ENCODE measurements at places on chromosomes 2 and 18. TPM values are rescaled to one million over a fixed set of nuclear protein-coding genes. Genes with fewer than 3 reads are reported as not detected.

The IL1A gene
- total RNA-seq, result not detected

The MDH1B gene
- 0.29 TPM for total RNA-seq

The NDC80 gene
- 0.29 TPM for total RNA-seq

The POTEI gene
- 0.06 TPM for total RNA-seq

The TYW5 gene
- 9.0 TPM for total RNA-seq

The CCDC178 gene
- 1.9 TPM for total RNA-seq

The ZNF396 gene
- 1.9 TPM for total RNA-seq

The SLC19A3 gene
- 5.1 TPM for total RNA-seq

The SULT1C4 gene
- 10.3 TPM for total RNA-seq

The PLEKHM3 gene
- total RNA-seq, result 18.9 TPM

The ZRANB3 gene
- total RNA-seq, result 4.2 TPM

The STARD6 gene
- not detected for total RNA-seq

The SATB2 gene
- total RNA-seq, result 14.5 TPM

The DNAJC27 gene
- total RNA-seq, result 7.3 TPM

The MATN3 gene
- 1.8 TPM for total RNA-seq

The LBX2 gene
- total RNA-seq, result 0.75 TPM

The CRYGD gene
- total RNA-seq, result not detected

The OR6B2 gene
- not detected for total RNA-seq

The SDC1 gene
- total RNA-seq, result 0.66 TPM

The KRCC1 gene
- 16.0 TPM for total RNA-seq

The ALPI gene
- not detected for total RNA-seq

The COL5A2 gene
- total RNA-seq, result 115 TPM

The ALMS1 gene
- 24.5 TPM for total RNA-seq

The RNF144A gene
- total RNA-seq, result 6.7 TPM

The FOSL2 gene
- 184 TPM for total RNA-seq

The SLC30A3 gene
- 1.8 TPM for total RNA-seq

The ITGB6 gene
- total RNA-seq, result 0.18 TPM

The CNTNAP5 gene
- total RNA-seq, result not detected

The FAM124B gene
- 4.8 TPM for total RNA-seq

The SCYGR4 gene
- not detected for total RNA-seq

The TWIST2 gene
- total RNA-seq, result 16.4 TPM

The TBR1 gene
- not detected for total RNA-seq

The EFEMP1 gene
- 793 TPM for total RNA-seq

The PRKAG3 gene
- total RNA-seq, result 0.19 TPM

The CHRND gene
- total RNA-seq, result not detected

The FTCDNL1 gene
- 1.7 TPM for total RNA-seq

The LYG2 gene
- total RNA-seq, result not detected

The GTF2A1L gene
- not detected for total RNA-seq

The B3GNT7 gene
- total RNA-seq, result 4.0 TPM

The NT5DC4 gene
- total RNA-seq, result 0.23 TPM

The ALPG gene
- total RNA-seq, result not detected

The CCDC74B gene
- total RNA-seq, result 2.6 TPM

All from aorta (tissue), 5 donors.